NCI-H1092 (cell line): ENCODE measurements at places on chromosomes 6 and 20.

DNA sequence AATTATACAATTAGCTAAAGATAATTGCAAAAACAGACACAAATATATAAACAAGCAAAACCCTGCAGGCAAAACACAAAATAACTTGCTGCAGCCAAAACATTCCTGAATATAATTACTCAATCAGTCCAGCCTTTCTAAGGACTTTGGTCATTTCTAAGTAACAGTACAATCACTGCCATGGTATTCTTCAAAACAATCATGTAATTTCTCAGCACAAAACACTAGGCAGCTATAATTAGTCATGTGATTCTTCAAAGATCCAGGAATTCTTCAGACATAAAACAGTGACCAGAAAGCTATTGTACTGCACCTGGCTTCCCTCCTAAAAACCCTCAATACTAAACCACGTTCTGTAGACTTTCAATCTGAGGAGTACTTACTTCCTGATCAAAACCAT, 881.1 kb downstream of the EPHA7 start:
- no peak for DNase-seq

DNA sequence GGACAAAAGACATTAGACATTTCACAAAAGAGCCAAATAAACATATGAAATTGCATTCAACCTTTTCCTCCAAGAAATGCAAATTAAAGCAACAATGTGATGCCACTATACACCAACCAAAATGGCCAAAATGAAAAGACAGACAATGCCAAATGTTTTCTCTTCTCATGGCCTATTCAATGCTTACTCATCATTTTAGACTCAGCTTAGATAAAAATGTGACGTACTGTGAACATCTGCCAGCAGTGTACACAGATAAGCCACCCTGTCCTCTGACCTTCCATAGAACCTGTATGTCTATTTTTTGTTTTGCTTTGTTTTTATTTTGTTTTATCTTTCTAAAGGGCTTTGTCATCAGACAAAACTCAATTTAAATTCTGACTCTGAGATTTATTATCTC, 385.2 kb downstream of the FRK start:
- DNase-seq: no peak

DNA sequence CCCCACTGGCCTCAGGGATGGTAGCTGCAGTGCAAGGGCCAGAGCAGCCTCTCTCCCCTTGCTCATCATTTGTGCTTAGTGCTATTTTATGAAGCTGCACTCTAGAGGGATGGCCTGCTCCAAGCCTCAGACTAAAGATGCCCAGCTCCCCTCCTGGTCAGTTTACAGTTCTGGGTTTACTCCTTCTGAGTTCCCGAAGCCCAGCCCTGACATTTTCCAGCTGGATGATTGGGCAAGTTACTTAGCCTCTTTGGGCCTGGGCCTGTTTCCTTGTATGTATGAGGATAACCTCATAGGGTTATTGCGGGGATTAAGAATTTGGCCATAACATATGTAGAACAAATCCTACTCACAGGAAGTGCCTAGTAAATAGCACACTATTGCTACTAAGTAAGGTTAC, 31.8 kb upstream of the EMILIN3 start:
- DNase-seq: no peak

DNA sequence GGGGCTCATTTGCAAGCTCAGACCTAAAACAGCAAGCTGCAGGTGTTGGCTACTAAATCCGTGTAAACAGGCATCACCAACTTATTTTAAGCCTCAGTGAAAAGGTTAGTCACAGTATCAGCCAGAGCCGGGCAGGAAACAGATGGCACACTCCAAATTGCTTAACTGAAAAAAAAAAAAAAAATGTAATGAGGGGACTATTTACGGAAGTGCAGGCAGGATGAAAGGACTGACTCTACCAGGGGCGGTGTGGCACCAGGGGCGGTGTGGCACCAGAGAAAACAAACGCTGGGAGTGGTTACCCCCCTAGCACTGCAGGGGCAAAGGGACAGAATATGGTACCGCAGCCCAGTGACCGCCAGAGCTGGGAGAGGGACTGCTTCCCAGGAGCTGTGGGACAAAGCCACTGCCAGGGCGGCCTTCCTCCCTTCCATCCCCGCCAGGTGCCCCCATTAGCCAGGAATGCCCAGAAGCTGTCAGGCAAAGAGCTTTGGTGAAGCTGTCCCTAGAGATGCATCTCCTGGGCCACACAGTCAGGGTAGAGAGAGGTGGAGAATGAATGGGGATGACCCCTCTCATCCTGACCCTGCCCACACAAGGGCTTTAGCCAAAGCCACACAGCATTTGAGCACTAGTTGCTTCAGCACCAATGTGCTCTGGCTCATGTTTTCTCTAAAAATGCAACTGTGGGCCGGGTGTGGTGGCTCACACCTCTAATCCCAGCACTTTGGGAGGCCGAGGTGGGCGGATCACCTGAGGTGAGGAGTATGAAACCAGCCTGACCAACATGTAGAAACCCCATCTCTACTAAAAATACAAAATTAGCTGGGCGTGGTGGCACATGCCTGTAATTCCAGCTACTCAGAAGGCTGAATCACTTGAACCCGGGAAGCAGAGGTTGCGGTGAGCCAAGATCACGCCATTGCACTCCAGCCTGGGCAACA, 39.6 kb upstream of the GFOD1 start:
- DNase-seq: no peak

GRCh38 chr6:96520171-96521115, 1.2 kb upstream of the UFL1 start:
- DNase-seq: no peak

GRCh38 chr6:165728216-165728615, 65.2 kb upstream of the PDE10A start:
- no peak for DNase-seq

DNA sequence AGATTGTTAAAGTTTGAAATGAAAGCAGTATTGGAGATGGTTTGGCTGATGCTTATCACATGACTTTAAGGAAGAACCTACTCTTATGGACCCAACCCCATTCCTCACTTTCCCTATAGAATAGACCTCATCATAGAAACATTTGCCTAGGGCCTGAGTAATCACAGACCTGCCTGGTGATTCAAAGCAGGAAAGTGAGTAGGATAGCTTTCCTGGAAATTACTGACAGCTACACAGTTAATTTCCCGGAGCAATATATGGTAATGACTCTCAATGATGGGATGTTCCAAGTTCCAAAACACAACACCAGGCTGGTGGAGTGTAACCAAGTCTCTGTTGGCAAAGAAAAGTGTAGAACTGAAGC, 233.8 kb downstream of the SIM1 start:
- DNase-seq: no peak

DNA sequence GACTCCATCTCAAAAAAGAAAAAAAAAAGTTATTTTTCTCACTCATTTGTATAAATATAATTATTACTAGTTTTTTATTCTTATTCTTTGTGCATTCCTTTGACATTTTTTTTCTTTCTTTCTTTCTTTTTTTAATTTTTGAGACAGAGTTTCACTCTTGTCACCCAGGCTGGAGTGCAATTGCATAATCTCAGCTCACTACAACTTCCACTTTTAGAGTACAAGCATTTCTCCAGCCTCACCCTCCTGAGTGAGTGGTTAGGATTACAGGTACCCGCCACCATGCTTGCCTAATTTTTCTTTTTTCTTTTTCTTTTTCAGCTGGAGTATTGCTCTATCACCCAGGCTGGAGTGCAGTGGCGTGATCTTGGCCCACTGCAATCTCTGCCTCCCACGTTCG, 51.4 kb upstream of the JARID2 start:
- no peak for DNase-seq

GRCh38 chr6:142293121-142293520, 8.7 kb upstream of the ADGRG6 start:
- DNase-seq: no peak

GRCh38 chr6:76553256-76553655, 480.8 kb upstream of the IMPG1 start:
- no peak for DNase-seq

- DNase-seq: no peak
These were observed 156.5 kb downstream of the BTBD3 start for GRCh38 chr20:12074111-12074655.

DNA sequence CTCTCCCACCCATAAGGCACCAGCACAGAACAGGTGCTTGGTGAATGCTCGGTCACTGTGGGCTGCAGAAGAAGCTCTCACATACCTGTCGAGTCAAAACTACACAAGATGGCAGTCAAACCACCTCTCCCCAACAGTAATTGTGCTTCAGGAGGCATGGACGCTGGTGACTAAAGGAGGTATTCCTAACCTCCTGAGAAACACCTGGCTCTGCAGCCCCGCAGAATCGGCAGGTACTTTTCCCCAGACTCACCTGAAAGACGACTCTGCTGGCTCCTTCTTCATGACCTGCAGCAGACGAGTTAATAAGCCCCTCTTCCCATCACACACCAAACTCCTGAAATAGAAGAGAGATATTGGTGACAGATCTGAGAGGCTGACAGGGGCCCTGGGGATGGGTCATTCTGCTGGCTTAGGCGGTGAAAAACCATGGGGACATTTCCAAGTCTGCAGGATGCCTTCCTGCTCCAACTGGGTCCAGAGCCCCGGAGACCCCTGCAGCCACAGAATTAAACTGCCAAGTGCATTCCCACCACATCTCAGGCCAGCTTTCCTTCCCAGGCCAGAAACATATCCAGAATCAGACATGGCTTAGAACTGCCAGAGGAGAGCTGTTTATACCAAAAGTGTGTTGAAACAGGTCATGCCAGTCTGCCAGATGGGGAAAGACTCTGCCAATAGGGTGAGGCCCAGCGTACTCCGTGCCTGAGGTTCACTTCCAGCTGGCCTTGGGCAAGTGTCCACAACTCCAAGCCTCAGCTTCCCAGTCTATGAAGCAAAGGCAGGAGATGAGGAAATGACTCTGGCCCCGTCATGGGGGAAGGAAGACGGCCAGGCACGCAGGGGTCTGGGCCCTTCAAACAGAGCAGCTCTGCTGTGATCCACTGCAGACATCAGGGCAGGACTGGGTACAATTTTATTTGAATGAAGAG, 53.0 kb downstream of the MYH7B start:
- no peak for DNase-seq

GRCh38 chr6:34947561-34947960, 58.5 kb downstream of the ANKS1A start:
- DNase-seq: no peak
